ENCODE measurements at places on chromosomes 6 and 20.

GRCh38 chr6:13454286-13455221, 32.8 kb downstream of the GFOD1 start:
- peak; percentile 54 for DNase-seq

DNA sequence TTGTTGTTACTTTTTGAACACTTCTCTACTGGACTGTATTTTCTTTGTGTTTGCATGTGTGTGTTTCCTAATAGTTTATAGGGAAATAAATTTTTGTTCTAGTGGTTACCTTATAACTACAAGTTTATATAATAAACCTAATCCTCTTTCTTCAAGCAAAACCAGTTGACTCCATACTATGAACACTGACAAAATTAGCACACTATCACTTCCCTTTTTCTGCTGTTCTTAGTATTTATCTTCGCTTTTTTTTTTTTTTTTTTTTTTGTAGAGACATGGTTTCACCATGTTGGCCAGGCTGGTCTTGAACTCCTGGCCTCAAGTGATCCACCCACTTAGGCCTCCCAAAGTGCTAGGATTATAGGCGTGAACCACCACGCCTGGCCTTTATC, 25.0 kb upstream of the C6orf62 start:
- no peak for DNase-seq

- peak; percentile 65 for DNase-seq
Measured at GRCh38 chr6:146857980-146858347, 259.2 kb downstream of the ADGB start.

- DNase-seq: no peak
Measured at GRCh38 chr6:148814082-148814790, 67.4 kb downstream of the UST start.
